ENCODE measurements at places on chromosomes 2 and 18.
A peak's percentile ranks its signal among the peaks of the same experiment; 100 is the strongest.

DNA sequence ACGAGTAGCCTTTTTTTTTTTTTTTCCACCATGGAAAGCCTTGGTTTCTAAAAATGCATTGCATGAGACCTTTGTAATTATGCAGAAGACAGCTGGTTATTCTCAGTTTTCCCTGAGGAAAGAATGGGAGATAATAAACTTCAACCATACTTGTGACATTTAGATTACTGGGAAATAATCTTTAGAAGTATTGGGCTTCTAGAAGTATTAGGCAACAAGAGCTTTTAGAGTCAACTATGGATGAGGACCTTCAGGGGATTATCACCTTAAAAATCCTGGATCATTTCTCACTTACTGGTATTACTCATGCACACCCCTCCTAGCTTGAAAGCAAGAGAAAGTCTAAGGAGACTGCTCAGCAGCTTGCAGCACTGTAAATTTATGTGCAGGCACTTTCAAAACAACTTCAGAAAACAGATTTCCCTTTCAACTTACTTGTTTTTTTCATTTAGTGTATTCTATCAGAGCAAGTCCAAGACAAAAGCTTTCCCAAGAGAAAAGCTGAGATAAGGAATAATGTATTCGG is 175.9 kb downstream of the NRXN1 start:
- DNase-seq, result no peak

- no peak for DNase-seq
Measured at GRCh38 chr2:186183406-186183805, 302.7 kb upstream of the ZC3H15 start.

- DNase-seq, result no peak
Measured at GRCh38 chr2:61181382-61182058, 19.5 kb downstream of the C2orf74 start.

- no peak for DNase-seq
Measured at GRCh38 chr2:74850496-74851190, 16.7 kb downstream of the HK2 start.

- DNase-seq, result peak; percentile 56
Measured at GRCh38 chr2:98598781-98599428, 9.4 kb downstream of the COA5 start.

GRCh38 chr2:231184319-231184718 is 14.1 kb upstream of the ARMC9 start:
- no peak for DNase-seq

DNA sequence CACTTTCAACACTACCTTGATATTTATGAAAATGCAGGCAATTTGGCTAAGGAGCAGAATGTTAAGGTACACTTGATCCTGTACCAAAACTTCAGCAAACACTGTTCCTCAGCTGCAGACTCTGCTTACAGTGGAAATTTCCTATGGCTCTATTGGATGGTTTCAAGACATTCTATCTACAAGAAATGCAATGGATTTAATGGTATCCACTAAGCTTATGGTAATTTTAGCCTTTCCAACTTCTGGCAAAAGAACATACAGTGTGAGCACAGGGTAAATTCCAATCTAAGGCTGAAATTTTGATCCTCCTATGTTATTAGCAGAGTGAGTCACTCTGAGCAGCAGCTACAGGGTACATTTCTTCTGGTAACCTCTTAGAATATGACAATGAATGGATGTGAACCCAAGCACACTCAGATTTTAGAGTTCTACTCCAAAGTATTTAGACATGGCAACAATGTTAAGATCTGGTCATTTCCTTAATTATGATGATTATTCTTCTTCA is 361.8 kb upstream of the PIK3C3 start:
- no peak for DNase-seq
